OCI-LY7 (cell line): ENCODE measurements at places on chromosomes 5 and 9.

GRCh38 chr5:149796030-149796429 lies 65.9 kb downstream of the PPARGC1B start:
- DNase-seq = no peak

DNA sequence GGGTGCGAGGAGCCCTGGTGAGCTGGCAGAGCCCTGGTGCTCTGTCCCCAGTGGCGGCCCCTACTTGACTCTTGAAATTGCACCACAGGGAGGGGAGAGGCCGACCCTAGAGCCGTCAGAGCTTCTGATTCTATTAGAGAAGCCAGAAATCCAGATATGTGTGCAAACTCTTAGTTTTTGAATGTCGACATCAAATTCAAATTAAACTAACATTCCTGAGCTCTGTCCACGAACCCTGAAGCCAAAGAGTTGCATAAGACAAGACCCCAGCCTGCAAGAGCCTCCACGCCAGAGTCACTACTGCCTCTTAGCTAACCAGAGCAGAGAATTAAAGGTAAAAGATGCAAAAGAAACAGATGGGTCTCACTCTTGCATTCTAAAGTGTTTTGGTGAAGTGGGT lies 29.8 kb upstream of the MSX2 start:
- no peak for DNase-seq

- DNase-seq = peak; percentile 35
Observed at GRCh38 chr5:77774981-77775789, 954 bp downstream of the TBCA start.

- peak; percentile 36 for DNase-seq
Observed at GRCh38 chr9:132077881-132078698, 1.6 kb downstream of the MED27 start.
